ENCODE measurements at places on chromosomes 11 and 22.

DNA sequence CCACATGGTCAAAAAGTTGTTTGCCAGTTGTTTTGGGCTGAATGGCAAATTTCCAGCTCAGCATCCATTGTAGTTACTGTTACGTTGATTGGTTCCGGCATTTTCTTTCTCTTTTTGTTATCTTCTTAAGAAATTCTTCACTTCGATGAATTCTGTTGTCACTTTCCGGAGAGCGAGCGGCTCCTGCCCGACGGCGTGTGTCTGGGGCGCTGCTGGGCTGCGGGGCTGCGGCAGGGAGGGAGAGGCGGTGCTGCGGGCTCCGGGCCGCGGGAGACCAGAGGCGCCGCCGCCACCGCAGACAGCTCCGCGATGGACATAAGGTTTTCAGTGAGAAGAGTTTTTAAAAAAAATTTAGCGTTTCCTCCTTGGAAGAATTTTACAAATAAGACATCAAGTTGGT is 117.4 kb downstream of the RRM1 start:
- no peak for DNase-seq

DNA sequence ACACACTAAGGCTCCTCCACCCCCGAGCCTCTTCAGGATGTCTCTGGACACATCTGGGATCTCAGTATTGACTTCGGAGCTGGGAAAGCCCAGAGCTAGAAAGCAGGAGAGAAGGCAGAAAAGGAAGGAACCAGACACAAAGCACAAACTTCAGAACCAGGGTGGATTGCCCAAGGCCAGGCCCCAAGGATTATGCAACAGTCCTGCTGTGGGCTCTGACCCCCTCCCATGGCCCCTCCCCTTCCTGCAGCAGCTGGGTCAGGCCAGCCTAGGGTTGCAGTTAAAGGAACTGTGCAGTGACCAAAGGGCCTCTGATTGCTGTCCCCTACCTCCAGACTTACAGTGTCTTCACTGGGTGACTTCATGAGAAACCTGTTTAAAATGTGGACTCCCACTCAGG is 5.3 kb downstream of the KCNE3 start:
- DNase-seq, result no peak

- no peak for DNase-seq
These were observed 105.3 kb upstream of the HSD17B12 start for GRCh38 chr11:43574949-43575912.

DNA sequence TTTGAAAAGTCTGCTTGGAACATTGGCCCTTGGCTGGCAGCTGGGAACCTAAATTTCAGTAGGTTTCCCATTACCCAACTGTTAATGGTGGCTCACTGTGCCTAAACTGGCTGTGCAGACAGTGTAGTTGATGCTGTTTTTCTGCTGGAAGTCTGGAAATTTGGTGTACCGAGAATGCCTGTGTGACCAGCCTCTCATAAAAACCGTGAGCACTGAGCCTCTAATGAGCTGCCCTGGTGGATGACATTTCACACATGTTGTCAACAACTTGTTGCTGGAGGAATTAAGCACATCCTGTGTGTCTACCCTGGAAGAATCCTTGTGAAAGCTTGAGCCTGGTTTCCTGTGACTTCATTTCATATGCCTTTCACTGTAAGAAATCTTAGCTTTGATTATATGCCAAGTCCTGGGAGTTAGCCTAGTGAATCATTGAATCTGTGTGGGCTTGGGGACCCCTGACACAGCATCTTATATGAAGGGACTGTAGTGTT is 131.1 kb downstream of the LDLRAD3 start:
- DNase-seq, result no peak

GRCh38 chr22:32499666-32500065 is 25.1 kb downstream of the FBXO7 start:
- DNase-seq, result no peak

DNA sequence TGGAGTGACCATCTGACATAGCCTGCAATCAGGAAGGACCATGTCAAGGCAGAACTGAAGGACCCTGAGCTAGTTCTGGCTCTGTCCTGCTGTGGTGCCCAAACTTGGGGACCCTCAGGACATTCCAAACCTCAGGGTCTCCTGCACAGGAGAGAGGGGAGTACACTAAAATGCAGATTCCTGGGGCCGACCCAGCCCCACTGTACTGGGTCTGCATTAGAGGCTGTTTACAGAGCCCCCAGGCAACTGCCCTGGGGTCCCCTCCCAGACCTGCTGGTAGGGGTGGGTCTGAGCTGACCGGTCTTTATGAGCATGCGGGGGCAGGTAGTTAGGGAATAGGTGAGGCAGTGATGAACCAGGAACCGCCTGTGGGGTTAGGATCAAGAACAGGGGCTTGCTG is 6.8 kb downstream of the TRPM5 start:
- no peak for DNase-seq

- no peak for DNase-seq
These were observed 12.4 kb downstream of the C1QTNF6 start for GRCh38 chr22:37175414-37176281.

GRCh38 chr11:7489376-7489775 is 4.1 kb downstream of the OLFML1 start:
- DNase-seq, result no peak

GRCh38 chr11:24298146-24298545 is 198.7 kb upstream of the LUZP2 start:
- DNase-seq, result no peak

DNA sequence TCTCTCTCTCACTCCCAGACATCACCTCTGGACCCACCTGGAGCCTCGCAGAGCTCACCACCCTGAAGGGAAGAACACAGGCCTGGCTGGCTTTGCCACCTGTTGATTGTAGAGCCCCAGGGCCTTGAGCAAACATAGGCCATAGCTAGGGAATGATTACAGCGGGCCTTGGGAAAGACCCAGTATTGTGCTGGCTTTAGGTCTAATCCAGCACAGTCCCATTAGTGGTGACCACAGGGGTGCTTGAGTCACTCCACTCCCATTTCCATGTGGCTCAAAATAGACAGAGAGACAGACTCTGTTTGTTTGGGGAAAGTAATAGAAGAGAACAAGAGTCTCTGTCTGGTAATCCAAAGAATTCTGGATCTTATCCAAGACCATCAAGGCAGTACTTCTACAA is 42.7 kb upstream of the FAM181B start:
- no peak for DNase-seq

DNA sequence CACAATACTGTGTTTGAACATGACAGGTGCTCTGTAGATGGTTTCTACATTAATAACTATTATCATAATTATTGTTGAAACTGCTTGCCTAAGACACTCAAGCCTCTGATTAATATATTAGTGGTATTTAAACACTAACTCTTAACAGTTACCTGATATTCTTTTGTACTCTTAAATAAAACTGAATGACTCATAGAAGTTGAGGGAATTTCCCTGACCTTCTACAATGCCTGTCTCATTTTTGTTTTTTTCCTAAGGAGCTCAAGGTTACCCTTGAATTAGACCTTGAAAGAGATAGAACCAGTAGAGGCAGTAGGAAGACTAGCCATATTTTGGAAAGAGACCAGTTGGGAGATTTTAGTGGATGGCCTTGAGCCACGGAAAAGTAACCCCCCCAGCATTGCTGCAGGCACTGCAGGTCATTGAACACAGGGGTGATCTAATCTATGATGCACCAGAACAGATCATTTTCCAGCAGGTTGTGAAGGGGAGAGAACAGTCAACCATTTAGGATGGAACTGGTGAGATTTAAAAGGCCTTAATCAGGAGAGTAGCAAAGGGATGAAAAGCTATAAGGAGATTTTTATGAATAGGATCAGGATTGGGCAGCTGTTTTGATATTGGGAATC is 148.3 kb downstream of the PGR start:
- DNase-seq, result no peak

DNA sequence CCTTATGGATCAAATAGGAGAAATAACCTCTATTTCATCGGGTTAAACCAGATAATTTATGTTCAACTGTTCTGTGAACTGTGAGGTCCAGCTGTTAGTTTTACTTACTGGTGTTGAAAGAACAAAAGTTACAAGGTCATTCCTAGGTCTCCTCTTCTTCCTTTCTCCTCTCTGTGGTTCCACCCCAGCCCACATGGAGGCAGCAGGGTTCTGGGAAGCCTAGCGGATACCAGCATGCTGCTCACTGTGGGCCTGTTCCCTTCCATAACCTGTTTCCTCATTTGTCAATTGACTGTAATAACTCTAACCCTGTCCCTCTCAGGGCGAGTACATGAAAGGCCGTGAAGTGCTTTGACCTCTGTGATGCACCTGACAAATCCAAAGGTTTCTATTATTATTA is 27.8 kb downstream of the RELT start:
- peak; percentile 55 for DNase-seq

- DNase-seq, result no peak
These were observed 2.8 kb upstream of the TSPO start for GRCh38 chr22:43148581-43148980.

All from SW 1271 (cell line).